Heart left ventricle (tissue), 16 donors: ENCODE measurements at places on chromosomes 4 and X.

GRCh38 chr4:56181140-56181953, 205.9 kb downstream of the AASDH start:
- DNase-seq: no peak

DNA sequence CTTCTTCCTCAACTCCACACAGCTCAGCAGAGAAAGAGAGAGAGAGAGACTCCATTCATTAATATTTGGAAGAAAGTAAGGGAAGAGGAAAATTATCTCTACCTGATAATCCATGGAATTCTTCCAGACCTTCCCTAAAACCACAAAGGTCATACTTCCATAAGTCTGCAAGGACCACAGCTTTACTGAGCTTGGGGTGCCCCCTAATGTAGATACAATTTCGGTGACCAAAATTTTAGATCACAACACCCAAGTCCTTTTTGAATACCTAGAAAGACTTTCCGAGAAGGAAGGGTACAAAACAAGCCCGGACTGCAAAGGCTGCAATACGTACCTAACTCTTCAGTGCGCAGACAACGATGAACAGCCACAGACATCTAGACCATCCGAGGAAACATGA, 523.9 kb downstream of the GLUD2 start:
- no peak for DNase-seq

DNA sequence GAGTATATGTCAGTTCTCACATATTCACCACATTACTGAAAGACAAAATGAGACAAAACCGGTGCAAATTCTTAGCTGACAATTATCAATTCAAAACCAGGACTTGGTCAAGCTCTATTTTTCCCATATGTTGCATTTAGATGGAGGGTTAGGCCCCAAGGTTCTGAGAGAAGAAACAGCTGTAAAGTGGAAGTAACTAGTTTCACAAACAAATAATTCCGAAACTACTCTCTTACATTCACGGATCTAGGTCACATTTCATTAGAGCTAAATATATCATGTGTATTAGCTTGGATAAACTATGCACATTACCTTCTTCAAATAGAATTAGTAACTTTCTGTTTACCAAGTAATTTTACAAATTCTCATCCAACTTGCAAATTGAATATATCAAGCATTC, 3.7 kb upstream of the GABRA2 start:
- DNase-seq: no peak

DNA sequence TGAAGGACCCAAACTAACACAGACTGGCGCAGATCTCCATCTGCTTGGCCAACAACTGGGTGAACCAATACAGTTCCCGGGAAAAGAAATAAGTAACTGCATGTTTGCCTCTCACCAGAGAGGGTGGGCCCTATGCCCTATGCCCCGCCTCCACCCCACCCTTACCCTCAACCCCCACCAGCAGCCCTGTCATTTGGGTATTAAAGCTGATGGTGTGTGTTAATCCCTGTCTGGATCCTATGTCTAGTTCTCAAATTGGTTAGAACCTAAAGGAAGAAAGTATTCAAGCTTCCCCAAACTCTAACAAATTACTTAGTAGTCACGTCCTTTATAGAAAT, 19.0 kb downstream of the SMPX start:
- DNase-seq: no peak

GRCh38 chr4:8044699-8045098, 105.0 kb upstream of the AFAP1 start:
- DNase-seq: no peak

- DNase-seq: no peak
These were observed 84.3 kb upstream of the PRSS48 start for GRCh38 chr4:151192556-151193235.

DNA sequence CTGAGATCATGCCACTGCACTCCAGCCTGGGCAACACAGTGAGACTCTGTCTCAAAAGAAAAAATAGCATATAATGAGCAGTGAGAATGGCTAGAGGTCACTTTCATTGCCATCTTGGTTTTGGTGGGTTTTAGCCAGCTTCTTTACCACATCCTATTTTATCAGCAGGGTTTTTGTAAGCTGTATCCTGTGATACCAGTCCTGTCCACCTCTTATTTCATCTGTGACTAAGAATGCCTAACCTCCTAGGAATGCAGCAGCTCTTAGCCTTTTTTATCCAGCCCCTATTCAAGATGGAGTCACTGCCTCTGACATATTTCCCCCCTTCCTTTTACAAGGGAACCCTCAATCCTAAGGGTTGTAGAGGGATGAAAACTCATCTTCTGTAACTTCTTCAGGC, 26.1 kb upstream of the IGFBP7 start:
- no peak for DNase-seq

DNA sequence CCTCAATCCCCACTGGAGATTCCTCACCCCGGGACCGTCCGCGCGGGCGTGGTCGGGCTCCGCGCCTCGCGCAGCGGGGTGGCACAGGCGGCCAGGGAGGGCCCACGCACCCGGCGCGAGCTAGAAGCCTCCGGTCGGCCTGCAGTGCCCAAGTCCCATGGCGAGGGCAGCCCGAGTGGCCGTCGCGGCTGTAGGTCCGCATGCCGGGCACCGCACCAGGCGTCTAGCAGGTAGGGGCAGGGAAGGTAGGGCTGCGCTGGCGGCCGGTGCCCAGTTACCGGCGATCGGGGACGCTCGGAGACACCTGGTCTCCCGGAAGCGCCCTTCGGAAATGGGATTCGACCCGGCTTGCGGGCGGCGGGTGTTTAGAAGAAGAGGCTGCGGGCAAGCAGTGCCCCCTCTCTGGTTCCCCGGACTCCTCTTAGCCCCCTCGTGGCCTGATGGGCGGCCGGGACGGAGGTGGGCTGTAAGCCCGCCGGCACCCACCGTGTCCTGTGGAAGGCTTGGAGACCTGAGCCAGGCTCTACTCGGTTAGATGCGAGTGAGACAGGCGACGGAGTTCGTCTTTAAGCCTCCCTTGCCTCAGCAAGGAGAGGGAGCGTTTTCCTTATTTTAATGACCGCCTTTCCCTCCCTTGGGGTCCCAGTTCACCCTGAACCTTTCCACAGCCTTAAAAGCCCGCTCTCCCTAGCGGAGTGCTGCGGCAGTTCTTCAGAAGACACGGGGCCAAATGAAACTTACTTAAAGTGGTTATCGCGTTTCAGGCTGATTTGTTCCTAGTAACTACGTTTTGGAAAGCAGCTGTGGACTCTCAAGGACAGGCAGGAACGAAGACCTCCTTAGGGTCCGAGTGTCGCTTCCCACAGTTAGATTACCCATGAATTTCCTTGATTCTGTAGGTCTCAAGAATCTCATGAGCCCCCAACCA, 821 bp downstream of the SLITRK2 start:
- DNase-seq: no peak

DNA sequence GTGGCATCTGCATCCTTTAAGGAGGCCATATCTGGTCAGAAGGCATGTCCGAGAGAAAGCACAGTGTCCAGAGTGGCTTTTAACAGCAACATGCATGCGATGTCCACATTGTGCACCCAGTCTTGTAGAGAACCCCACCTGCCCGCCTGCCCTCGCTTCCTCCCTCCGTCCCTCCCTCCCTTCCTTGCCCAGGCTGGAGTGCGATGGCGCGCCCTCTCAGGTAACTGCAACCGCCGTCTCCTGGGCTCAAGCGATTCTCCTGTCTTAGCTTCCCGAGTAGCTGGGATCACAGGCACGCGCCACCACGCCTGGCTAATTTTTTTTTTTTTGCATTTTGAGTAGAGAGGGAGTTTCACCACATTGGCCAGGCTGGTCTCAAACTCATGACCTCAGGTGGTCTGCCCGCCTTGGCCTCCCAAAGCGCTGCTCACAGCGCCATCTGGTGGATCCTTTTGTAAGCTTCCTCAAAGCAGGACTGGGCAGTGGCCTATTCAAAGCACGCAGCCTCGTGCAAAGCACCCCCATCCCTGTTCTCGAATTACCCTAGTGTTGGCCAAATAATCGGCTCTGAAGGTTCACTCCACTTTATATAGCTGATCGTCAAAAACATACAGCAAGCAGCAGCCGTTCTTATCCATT, 15.0 kb downstream of the BRCC3 start:
- no peak for DNase-seq
